Cortex of kidney (tissue), 1 donor: ENCODE measurements at places on chromosomes 5 and 9.

GRCh38 chr9:115730396-115730795 is 423.2 kb upstream of the PAPPA start:
- no peak for DNase-seq

- DNase-seq = no peak
These were observed 62.0 kb downstream of the S1PR3 start for GRCh38 chr9:89053301-89053700.

- no peak for DNase-seq
These were observed 343.2 kb downstream of the DEPDC1B start for GRCh38 chr5:60356745-60357144.

DNA sequence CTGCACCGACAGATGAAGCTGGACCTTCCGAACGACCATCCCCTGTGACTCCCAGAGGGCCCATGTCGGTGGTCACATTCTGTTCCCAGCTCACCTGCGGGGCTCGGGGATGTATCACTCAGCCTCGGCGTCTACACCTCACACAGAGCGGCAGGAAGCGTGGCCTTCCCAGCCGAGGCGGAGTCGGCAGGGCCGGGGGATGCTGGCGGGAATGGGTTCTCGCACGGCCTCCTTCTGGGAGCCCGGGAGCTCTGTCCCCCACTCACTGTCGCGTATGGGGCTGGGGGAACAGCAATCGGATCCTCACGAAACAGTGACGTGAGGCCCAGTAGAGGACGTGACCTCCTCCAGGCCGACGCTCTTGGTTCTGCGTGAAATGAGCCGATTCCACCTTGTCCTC is 20.4 kb downstream of the NACC2 start:
- DNase-seq = no peak

DNA sequence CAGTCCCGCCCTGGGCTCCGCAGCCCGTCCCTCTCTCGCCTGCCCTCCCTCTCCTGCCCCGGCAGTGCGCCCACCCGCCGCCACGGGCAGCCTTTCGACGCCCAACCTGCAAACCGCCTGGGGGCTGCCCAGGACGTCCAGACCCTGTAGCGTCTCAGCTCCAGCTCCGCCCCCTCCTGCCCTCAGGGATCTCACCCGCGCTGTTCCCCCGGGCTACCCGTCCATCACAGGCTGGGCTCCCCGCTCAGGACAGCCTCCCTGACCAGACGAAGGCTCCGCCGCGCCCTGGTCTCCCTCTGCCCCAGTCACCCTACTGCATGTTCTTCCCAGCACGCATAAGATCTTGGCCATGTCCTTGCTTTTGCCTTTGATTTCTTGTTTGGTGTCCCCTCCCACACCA is 1.4 kb downstream of the RASGEF1C start:
- DNase-seq = no peak

DNA sequence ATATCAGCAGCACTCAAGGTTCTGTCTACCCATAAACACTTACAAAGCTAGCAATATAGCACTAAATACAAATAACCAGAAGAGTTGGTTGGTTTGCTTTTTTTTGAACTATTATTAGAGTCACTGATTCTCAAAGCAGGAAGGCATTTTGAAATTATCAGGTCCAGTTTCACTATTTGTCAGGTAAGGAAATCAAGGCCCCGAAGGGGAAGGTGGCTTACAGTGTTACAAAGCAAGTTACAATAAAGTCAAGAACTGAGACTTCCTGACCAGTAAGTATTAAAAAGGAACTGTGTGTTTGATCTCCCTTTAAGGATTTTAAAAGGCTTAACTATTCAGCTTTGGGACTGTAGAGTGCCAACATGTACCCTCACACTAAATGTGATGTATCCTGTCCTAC is 10.8 kb downstream of the C5orf15 start:
- no peak for DNase-seq

DNA sequence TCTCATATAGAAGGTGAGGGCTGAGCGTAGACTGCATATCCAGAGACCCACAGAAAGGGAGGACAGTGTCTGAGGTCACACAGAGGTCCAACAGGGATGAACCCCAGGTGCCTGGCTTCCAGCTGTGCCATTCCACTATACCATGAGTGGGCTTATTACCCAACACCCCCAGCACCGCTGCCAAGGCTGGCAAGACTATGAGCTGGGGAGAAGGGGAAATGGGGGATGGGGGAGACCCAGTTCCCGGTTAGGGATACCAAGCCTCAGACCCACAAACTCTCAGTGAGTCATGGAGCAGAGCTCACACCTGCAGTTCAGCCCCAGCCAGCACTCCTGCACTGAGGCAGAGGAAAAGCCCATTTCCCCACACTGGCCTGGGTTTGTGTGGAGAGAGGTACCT is 106.4 kb downstream of the PSD2 start:
- no peak for DNase-seq

DNA sequence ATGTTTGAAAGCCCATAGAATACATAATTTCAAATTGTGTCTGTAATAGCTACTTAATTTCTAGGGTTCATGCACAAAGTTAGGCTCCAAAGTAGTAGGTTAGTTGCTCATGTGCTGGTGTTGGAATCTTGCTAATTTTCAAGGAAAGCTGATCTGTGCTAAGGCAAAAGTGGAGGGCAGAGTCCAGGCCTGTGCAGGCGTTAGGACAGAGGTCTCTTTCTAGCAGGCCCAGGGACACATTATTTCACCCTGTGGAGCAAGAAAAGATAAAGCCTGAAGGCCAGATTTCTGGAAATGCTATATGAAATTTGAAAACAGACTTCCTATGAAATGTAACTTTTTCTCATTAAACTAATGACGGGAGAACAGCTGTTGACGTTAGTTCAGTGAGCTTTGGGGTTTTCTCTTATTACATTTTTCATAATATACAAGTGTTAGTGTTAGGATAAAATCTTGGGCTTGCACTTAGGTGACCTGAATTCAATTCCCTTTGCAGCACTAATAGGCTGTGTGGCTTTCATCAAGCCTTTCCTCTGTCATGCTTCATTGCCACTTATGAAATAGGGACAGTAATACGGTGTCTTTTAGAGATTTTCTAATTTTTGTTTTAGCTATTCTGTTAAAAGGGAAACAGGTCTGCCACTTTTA is 196.7 kb upstream of the HAPLN1 start:
- DNase-seq = no peak

GRCh38 chr5:139952574-139952973 is 90.5 kb downstream of the NRG2 start:
- no peak for DNase-seq

DNA sequence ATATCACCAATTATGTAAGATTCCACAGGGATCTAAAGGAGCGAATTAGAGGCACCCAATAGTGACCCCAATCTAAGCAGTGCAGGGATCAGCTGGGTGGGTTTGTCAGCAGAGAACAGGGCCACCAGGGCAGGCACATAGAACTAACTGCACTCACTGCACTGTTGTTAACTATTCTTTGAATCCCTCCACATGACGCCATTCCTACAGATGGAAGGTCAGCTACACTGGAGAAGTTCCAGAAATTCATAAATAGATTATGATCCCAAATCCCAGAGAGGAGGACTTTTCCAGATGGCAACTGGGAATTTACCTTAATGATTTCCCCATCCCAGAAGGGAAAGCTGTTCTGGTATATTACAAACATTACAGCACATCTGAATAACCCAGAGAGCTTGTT is 84.2 kb downstream of the THBS4 start:
- DNase-seq = no peak

DNA sequence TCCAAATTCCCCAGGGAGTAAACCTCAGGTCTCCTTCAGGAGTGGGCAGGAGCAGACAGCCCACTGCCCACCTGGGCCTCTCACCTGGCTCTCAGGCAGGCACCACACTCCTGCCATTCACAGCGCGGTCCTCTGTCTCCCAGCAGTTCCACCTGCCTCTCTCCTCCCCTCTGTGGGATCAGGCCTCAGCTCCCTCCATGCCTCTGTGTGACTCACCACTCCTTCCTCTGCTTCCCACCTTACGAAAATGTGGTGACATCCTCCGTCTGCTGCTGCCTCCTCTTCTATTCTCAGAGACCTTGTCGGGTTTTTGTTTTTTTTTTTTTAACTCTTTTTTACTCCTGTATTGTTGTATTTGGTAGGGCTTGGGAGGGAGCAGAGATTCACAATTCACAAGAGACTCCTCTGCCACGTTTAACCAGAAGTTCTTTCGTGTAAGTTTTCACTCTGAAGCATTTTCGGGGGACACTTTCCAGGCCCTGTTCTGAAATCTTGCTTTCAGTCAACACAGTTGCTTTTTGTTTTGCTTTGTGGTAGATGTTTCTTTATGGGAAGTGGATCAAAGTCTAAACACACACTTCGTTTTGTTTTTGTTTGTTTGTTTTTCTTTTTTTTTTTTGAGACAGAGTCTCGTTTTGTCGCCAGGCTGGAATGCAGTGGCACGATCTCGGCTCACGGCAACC is 21.1 kb upstream of the CDKN2AIPNL start:
- no peak for DNase-seq

GRCh38 chr9:35954942-35955546 is 2.9 kb downstream of the OR2S2 start:
- DNase-seq = no peak

- no peak for DNase-seq
These were observed 333.6 kb upstream of the DAB2 start for GRCh38 chr5:39758426-39758825.

- DNase-seq = no peak
These were observed 688.4 kb downstream of the PTPRD start for GRCh38 chr9:9924376-9924775.

- no peak for DNase-seq
These were observed 49.6 kb upstream of the PSD2 start for GRCh38 chr5:139745800-139746690.

GRCh38 chr9:90441814-90442213 is 200.8 kb downstream of the DIRAS2 start:
- no peak for DNase-seq

GRCh38 chr9:71446106-71446472 is 322.2 kb downstream of the CEMIP2 start:
- DNase-seq = no peak

DNA sequence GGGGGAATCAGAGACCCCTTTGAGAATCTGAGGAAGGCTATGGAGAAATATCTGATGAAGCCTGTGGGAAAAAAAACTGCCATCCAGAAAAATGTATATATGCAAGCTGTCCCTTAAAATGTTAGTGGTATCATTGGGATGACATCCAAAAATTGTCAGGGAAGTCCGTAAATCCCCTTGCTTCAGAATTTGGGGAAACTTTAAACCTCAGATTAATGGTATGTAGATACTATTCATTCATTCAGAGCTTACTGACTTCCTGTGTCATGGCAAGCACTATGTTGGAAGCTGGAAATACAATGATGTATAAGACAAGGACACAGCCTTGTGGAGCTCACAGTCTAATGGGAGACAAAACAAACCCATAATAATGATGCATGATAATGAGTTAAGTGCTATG is 10.9 kb upstream of the MOB3B start:
- DNase-seq = no peak

DNA sequence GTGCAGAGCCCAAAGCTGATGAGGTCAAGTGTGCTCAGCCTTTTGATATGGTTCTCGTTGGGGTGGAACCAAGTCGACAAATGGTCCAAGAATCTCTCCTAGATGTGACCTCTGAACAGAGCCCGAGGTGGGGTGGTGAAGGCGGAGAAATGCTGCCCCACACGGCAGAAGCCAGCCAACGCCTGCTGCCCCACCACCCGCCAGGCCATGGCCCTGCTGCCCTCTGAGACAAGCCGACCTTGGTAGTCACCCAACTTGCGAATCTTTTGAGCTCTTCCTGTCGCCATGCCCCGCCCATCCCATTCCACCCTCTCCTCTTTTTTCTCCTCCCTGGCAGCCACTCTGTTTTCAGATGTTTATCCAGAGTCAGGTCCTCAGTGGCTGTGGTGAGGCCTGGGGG is 91.5 kb upstream of the EGFLAM start:
- no peak for DNase-seq

DNA sequence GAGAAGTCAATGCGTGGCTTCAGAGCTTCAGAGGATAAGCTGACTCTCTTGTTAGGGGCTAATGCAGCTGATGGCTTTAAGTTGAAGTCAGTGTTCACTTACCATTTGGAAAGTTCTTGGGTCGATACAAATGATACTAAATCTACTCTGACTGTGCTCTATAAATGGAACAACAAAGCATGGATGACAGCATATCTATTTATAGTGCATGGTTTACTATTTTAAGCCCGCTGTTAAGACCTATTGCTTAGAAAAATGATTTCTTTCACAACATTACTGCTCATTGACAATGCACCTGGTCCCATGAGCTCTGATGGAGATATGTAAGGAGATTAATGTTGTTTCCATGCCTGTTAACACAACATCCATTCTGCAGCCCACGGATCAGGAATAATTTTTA is 435.7 kb downstream of the MAT2B start:
- no peak for DNase-seq

DNA sequence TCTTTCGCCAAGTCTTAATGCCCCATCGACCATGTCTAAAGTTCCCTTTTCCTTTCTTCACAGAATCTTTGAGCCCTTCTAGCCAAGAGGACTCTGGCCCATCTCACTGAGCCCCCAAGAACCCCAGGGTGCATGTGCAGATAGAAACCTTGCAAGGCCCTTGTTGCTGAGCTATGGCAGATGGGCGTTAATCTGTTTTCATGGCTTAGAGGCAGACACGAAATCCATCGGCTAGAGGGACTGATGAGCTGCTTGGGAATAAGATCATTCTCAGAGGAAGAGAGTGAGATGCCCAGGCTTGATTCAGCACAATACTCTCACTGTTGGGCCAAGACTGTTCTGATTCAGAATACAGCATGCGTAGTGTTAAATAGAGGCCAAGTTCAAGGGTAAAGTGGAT is 262.5 kb upstream of the C9orf72 start:
- no peak for DNase-seq

- DNase-seq = no peak
These were observed 201.0 kb upstream of the VLDLR start for GRCh38 chr9:2420543-2420942.

- no peak for DNase-seq
These were observed 14.7 kb upstream of the ARRDC3 start for GRCh38 chr5:91397791-91398190.

- no peak for DNase-seq
These were observed 46.4 kb upstream of the PLIN2 start for GRCh38 chr9:19173598-19174125.

DNA sequence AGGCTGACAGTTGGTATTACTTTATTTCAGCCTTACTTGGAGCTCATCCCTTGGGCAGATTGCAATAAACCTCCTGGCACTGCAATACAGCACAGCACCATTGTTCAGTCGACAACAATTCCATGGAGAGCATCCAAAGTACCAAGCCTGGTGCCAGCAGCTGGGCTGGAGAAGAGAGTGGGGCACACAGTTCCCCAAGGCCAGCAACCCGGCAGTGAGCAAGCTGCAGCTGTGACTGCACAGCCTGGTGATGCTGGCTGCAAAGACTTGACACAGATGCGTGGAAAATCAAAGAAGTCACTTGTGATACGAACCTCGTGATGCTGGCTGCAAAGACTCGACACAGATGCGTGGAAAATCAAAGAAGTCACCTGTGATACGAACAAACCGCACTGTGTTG is 125.4 kb downstream of the ATPSCKMT start:
- no peak for DNase-seq
